ENCODE measurements at places on chromosomes 1 and 21.

GRCh38 chr1:226350519-226350865, 41.5 kb upstream of the LIN9 start:
- DNase-seq, result no peak

GRCh38 chr1:10620776-10621175, 146.0 kb downstream of the PEX14 start:
- no peak for DNase-seq

DNA sequence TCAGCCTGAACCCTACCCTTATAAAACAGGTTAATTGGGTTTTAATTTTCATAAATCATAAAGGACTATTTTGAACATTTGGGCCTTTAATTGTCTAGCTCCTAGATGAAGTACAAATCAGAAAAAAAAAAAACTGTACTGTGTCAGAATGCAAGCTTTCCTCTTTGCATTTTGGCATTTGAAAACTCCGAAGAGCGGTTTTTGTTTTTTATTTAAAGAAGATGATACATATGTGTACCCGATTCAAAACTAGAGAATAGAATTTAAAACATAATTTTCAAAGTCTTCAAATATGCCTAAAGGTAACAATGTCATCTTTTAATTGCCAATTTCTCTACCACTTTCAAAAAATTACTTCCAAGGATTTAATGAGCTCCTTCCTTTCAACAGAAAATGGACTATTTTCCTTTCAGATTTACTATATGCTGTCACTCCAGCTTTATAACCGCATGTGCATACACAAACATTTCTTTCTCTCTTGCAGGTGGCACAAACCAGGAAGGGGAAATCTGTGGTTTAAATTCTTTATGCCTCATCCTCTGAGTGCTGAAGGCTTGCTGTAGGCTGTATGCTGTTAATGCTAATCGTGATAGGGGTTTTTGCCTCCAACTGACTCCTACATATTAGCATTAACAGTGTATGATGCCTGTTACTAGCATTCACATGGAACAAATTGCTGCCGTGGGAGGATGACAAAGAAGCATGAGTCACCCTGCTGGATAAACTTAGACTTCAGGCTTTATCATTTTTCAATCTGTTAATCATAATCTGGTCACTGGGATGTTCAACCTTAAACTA, 33.7 kb downstream of the MRPL39 start:
- DNase-seq, result no peak

DNA sequence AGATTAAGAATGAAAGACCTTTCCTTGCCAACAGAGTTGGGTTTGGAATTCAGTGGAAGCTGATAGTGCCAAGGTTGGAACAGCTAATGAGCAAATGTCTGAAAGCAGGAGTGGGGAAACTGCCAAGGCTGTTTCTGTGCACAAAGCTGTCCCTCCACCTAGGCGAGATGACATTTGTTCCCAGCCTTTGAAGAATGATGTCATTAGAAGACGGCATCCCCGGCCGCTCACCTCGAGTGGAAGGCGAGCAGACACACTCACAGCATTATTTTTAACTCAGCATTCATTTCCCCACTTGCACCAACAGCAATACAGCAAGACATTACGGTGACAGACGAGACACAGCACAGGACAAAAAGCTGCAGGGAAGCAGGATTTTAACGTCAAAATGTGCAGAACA, 463.9 kb downstream of the PCP4 start:
- no peak for DNase-seq

DNA sequence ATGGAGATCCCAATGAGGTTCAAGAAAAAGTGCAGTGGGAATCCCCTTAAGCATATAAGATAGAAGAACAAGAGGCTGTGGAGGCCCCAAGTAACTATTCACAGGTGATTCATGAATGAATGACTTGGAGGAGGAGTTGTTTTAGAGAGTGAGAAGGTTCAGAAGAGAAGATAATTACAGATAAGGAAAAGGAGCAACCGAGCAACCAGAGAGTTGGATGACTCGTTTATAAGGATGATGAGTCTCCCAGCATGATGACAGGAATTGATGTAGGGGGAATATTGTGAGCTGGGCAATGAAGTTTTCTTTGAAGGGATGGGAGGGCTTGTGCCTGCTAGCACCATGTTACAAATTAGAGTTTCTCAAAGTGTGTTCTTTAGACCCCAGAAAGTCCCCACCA, 9.8 kb downstream of the C8A start:
- DNase-seq, result no peak

DNA sequence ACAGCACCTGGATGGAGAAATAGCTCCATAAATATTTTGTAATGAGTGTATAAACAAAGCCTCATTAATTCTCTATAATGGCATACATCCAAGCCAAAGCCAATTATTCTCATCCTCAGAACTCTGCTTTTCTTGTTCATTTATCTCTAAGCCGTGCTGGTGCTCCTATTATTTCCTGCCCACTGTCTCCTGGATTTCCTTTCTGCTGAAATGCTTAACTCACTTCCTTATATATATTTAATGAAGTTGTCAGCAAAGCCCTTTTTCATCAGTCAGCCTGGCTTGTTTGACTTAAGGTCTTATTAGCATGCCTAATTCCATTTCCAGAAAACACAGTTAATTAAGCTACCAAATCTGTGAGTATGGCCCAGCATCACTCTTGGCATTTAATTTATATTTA, 93.4 kb downstream of the SLC25A24 start:
- DNase-seq, result no peak

DNA sequence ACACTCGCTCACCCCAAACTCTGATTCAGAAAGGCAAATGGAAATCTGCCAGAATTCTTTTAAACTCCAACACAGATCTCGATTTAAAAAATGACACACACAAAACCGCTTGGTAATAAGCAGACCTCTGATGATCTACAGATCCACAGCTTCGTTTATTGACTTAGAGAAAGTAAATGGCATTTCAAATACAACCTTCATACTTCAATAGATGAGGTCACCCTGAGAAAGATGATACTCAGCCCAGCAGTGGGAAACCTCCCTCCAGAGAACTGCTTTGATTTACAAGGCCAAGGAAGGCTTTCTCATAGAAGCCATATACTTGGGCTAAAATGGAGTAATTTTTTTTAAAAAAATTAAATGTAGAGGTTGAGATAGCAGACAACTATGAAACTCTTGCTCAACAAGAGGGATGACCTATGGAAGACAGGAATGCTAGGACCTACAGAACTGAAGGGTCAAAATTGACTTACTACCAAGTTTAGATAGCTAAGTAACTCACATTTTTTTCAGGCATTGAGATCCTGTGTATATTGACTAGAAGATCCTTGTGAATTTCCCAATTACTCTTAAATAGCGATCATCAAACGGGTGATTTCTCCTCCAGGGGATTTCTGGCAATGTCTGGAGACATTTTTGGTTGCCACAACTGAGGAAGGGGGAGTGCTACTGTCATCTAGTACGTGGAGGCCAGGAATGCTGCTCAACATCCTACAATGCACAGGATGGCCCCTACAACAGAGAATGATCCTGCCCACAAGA, 143.9 kb downstream of the CLIC6 start:
- no peak for DNase-seq

DNA sequence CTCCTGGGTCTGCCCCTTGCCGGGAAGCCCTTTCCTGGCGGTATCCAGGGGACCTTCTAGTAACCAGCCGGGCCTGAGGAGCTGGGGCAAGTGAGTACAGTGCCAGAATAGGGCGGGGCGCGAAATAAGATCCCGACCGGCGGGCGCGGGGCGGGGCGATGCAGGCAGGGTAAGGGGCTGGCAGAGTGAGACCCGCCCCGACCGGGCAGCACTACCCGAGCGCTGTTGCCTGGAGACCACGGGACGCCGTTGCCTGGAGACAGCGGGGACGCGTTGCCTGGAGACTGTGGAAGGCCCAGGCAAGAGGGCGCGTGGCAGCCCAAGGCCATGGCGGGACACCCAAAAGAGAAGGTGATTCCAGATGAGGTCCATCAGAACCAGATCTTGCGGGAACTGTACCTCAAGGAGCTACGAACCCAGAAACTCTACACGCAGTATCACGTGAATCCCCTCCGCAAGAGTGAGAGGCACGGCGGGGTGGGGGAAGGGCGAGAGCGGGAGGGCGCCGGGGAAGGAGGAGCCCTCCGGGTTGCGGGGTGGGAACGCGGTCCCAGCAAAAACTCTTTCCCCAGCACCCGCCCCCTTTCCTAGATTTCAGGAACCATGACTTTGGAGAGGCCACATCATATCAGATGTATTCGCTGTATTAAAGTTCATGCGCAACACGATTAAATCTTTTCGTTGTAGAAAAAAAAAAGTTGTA, 24.3 kb downstream of the EBNA1BP2 start:
- DNase-seq, result no peak

- no peak for DNase-seq
Observed at GRCh38 chr1:26772687-26773086, 15.1 kb upstream of the PIGV start.

GRCh38 chr21:42406866-42407265, 3.2 kb downstream of the UBASH3A start:
- no peak for DNase-seq

DNA sequence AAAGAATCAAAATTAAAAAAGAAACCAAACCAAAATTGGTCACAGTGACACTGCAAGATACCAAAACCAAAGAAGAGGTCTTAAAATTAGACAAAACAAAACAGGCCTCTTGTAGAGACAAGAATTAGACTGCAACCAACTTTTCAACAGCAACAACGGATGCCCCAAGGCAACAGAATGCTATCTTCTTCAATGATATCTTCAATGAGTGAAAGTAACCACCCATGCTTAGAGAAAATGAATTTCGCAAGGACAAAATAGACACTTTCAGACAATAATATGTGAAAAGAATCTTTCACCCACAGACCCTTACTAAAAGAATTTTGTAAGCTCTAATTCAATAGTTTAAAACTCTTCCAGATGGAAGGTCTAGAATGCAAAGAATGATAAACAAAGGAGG, 41.7 kb downstream of the USP48 start:
- DNase-seq, result no peak

- DNase-seq, result no peak
Observed at GRCh38 chr1:47257224-47257623, 25.2 kb upstream of the TAL1 start.

DNA sequence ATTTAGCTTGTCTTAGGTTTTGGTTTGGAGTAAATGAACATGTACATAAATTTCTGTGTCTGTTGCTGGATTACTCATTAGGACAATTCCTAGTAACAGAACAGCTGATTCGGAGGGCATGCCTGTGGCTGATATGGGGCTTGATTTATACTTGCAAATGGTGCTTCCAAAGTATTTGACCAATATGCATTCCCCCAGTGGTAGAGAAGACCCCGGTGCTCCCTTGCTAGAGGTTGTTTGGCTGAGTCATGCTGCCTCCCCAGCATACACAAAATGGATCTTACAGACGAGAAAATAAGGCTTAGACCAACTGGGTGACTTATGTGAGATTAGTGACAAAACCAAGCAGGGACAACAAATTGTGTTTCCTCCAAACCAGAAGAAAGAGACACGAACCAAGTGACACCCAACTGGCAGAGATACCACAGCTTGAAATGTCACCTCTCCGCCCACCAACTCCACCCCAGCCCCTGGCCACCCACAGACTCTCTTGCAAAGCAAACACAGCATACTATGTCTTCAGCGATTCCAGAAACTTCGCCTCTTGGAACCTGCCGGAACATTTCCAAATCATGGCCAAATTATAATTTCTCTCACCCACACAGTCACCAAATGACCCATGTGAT, 75.9 kb upstream of the ETS2 start:
- no peak for DNase-seq

- no peak for DNase-seq
Observed at GRCh38 chr1:198493329-198493728, 47.2 kb downstream of the ATP6V1G3 start.

DNA sequence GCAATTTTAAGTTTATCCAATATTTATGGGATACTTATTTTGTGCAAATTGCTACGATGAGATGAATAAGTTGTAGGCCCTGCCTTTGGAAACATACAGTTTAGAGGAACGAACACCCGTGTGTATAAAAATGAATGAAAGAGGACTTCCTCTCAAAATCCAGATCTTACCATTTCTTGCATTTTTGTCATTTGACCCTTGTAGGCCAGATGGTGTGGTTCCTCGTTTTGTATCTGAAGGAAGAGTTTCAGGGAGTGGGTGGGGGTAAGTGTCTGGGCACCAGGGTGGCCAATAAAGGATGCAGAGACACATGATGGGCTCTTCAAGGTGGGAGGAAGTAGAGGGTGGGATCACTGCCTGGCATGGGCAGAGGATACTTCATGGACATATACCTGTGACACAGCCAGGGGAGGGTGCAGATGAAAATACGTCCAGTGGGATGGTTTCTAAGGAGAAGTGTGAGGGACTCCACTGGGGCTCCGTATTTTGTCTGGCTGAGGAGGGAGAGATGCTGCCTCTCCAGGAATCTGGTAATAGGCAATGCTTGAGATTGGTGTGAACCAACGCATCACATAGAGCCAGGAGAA, 14.4 kb downstream of the MAPKAPK2 start:
- DNase-seq, result no peak

- no peak for DNase-seq
Observed at GRCh38 chr1:102120910-102121309, 124.2 kb upstream of the OLFM3 start.

GRCh38 chr1:119787776-119788175, 19.1 kb upstream of the HMGCS2 start:
- DNase-seq, result no peak

DNA sequence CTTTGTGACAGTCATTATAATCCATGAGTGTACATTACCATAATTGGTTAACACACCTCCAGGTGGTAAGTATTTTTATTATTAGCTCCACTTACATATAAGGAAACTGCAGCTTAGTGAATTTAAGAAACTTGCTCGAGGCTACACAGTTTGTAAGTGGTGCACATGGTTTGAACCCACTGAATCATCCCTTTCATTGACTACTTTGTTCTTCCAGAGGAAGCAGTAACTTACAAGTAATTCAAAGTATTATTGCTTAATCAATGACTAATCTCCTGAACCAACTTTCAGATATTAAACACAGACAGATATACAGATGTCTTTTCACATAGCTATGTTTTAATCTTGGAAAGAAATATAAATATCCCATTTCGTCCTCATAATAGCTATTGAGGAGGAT, 18.7 kb upstream of the CLDN8 start:
- no peak for DNase-seq

DNA sequence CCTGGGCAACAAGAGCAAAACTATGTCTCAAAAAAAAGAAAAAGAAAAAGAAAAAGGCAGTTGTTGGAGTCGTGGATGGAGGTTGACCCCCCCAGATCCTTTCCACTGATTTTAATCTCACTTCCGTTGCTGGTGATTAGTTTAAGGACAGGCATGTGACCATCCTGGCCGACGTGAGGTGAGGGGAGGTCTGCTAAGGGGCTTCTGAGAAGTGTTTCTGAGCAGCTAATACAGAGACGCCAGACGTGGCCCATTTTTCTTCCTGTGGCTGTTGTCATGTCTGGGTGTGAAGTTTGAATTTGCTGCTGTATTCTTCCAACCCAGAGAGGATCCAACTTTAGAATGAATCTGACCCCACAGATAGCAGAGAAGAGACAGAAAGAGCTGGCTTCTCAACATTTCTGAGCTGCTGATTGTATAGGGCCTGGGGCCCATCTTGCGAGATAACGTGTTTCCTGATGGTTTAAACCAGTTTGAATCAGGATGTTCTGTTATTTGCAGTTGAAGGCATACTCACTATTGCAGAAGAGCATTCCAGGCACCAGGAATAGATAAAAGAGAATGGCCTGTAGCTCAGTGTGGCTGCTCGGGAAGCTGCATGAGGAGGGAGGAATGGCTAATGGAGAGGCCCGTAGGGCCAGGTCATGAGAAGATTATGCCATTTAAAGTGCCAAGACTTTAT, 22.8 kb upstream of the SSBP3 start:
- no peak for DNase-seq

- DNase-seq, result no peak
Observed at GRCh38 chr1:233993651-233994050, 89.2 kb downstream of the SLC35F3 start.

GRCh38 chr1:10724948-10725847, 71.2 kb downstream of the CASZ1 start:
- DNase-seq, result no peak

- no peak for DNase-seq
Observed at GRCh38 chr1:199322278-199322677, 683.4 kb downstream of the PTPRC start.

Measured in activated CD4-positive, CD25-positive, alpha-beta regulatory T cell (primary cell).